Amniotic epithelial cell (primary cell): ENCODE measurements at places on chromosomes 2 and 18.

GRCh38 chr18:73879328-73879727 is 268.3 kb downstream of the FBXO15 start:
- peak; percentile 5 for DNase-seq

DNA sequence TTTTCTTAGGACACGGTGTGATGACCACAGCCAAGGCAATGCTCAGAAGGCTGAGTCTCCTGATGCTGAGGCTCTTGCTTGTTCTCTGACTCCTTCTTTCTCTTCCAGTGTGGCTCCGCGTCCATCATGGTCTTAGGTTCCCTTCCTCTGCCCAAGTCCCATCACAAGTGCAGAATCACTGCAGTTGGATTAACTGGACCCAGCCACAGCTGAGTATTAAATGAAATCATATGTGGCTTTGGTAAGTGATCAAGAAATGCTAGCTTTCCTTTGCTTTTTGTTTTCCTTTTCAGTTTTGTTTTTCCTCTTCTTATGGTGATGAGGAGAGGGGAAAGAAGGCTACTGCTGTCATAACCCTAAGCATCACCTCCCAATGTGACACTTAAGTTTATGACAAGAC is 375.8 kb downstream of the INSIG2 start:
- DNase-seq, result no peak

- DNase-seq, result no peak
Measured at GRCh38 chr18:8279781-8280330, 329.4 kb upstream of the RAB12 start.

DNA sequence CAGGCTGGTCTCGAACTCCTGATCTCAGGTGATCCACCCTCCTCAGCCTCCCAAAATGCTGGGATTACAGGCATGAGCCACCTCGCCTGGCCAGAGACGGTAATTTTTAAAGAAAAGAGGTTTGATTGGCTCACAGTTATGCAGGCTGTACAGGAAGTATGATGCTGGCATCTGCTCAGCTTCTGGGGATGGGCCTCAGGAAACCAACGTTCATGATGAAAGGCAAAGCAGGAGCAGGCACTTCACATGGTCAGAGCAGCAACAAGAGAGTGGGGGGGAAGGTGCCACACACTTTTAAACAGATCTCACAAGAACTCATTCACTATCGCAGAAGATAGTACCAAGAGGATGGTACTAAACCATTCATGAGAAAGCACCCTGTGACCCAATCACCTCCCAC is 38.0 kb upstream of the GPD2 start:
- no peak for DNase-seq

DNA sequence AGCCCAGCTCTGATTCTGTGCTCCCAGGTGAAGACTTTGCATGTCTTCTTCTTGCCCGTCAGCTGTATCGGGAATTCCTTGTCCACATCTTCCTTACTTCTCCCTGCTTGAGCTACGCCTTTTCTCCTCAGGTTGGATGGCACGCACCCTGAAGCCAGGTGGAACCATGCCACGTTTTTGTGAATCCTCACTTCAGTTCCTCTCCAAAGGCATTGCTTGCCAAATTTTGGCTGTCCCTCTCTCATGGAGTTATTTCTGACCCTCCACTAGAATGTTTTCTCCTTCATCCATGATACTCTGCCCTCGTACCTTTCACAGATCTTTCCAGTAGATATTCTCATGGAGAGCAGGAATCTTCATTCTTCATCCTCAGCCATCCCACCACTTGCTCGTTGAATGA is 20.2 kb downstream of the ZCCHC2 start:
- no peak for DNase-seq

GRCh38 chr2:129868151-129868550 is 111.3 kb upstream of the RAB6C start:
- DNase-seq, result no peak

DNA sequence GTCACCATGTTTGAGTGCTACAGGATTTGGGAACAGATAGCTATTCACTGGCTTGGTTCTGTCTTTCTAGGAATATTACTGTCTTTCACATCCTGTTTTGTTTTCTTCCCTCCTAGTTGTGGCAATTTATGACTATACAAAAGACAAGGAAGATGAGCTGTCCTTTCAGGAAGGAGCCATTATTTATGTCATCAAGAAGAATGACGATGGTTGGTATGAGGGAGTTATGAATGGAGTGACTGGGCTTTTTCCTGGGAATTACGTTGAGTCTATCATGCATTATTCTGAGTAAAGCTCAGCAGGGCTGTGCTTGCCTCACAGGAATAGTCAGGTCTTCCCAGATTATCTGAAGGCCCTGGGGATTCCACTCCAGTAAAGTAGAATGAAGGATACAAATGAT is 98.9 kb downstream of the ABI2 start:
- DNase-seq, result peak; percentile 84

DNA sequence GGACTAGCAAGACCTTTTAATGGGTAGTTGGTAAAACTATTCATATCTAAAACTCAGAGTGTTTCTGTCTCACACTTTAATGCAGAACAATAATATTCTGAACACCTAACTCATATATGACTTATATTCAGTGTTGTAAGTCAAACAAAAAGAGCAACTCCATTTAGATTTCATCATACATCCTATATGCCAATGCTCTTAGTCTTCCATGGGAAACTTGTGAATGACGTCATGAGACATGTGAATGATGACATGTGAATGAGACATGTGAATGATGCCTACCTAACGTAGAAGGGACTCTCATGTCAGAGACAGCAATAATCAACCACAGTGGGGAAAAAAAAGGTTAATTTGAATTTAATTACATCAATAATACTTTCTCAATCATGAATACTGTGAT is 28.0 kb downstream of the ZNF519 start:
- no peak for DNase-seq

DNA sequence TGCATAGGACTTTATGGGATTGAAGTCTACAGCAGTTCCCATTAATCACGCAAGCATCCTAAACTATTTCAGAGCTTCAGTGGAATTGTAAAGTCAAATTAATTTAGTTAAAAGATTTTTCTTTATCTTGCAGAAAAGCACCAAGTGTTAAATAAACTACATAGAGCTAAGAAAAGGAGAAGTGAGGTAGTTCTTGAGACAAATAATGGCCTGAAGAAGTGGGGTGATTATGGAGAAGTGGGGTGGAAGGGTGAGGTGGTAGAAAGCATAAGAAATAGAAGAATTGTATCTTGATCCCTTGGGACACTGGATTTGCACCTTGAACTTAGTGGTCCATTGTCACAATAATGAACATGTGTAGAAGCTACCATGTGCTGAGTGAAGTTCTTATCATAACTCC is 121.7 kb upstream of the LINC00305 start:
- no peak for DNase-seq

DNA sequence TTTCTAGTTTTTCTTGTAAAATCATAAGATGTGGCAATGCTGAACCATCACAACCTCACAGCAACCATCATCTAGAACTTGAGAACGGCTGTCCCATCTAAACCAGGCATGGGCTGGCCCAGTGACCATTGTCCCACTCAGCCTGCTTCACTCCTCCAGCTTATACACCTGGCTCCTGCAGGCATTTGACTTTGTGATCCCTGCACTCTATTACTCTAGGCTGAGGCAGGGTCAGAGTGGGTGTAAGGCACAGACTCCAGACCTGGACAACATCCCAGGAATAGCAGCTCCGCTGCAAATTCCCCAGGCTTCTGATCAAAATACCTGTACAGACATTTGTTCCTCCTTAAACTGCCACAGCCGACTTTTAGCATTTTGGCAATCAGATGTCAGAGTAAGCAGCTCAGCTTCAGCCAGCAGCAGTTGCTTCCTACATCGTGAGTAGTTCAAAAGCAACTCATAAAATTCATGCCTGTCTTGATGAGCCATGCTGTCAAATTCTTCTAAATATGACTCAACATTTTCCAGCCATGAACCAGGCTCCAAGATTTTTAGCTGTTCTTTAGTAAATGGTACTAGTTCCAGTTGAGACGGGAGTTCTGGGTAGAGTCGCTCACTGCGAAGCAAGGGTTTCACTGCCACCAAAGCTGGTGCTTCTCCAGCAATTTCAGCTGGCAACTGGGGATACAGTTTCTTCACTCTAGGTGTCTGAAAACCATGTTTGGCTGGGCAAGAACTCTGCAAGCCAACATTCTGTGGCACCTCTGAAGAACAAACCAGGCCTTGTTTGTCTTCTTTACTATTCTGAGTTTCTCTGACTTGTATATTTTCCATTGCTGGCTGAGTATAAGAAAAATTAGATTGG is 12.8 kb downstream of the EPG5 start:
- DNase-seq, result peak; percentile 91

- peak; percentile 32 for DNase-seq
Measured at GRCh38 chr2:9983401-9984216, 32.1 kb downstream of the GRHL1 start.

DNA sequence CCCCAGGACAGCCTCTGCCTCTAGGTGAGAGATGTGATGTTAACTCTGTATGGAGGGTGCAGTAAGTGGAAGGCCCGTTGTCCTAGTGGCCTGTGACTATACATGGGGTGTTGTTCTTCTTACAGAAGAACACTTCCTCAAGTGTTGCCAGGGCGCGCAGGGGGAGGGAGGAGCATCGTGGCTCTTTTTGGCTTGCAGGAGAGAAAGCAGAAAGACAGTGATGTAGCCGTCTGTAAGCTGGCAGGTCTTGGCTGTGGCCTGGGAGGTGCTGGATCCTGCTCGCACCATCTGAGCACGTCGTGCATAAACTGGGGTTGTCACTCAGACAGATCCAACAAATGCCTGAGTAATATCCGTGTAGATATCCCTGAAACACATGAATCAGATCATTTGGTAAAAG is 44.3 kb downstream of the ZNF236 start:
- DNase-seq, result no peak

DNA sequence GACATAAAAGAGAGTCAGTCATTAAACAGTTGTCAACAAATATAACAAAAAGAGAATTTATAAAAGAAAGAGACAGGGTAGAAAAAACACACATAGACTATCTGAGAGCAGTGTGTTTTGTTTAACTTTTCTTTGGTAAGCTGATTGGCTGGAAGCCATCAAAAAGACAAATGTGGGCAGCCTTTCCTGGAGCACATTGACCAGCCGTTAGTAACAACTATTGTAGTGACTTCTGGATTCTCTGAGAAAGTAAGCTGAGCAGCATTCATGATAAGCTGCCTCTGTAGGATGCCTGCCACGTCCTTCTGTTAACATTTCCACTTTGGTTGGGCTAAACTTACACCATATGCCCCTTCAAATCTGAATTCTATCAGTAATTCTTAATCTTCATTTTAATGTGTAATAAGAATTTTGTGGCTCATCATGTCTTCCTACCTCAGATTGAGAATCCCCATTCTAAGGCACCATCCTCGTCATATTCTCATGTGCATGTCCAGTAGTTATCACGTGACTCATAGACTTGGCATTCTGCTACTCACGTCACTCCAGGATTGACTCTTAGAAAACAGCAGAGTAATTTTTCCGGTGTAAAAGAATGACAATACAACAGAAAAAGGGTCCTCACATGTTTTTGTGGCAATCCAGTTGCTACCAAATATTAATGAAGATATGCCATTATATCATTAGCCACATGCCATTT is 43.4 kb upstream of the DNAJC10 start:
- DNase-seq, result peak; percentile 81

DNA sequence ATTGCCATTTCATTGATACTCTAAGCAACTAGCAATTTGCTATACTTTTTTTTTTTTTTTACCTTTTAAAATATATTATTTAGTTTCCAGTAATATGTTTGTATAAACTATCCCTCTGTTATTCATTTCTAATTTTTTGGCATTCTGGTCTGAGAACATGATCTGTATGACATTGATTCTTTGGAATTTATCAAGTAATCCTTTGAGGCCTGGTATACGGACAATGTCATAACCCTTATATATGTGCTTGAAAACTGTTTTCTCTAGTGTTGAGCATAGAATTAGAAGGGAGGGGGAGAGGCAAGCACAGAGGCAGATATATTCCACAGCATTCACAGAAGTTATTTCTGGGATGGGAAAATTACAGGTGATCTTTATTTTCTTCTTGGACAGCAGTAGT is 48.2 kb upstream of the POLE4 start:
- no peak for DNase-seq

GRCh38 chr18:21997207-21998143 is 171.9 kb upstream of the GATA6 start:
- peak; percentile 66 for DNase-seq

GRCh38 chr18:21745231-21745630 is 4.6 kb downstream of the MIB1 start:
- DNase-seq, result no peak

DNA sequence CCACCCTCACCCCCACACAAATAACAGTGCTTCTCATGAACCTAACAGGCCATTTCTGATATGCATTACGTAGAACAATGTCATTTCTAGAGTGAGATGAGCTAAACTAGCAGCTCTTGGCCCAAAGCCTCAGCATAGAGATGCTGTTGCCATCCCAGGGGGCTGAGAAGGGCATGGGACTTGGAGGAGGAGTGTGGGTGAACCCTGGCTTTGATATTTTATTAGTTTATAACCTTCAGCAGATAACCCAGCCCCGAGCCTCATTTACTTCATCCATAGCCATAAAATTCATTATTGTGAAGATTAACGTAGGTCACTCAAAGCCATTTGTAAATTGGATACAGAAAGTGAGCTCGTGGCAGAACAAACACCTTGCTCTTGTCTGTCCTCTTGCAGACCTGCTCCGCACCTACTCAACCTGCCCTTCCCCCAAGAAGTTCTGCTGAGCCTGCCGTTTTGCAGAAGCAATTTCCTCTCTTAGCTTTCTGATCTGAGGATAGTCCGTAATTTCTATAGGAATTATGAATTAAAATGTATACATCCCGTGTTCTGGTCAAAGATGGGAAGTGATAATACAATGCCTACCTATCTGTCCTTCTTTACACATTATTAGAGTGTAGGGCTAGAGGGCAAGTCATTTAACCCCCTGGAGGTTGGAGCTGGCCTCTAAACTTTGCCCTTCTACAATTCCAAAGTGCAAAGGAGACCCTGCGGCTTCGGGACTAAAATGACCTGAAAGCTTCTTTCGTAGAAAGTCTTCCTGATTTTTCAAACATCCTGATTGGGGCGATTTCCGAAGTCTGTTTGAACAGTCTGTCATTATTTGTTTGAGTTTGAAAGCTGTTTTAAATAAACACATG is 187.4 kb downstream of the BCL2 start:
- no peak for DNase-seq

DNA sequence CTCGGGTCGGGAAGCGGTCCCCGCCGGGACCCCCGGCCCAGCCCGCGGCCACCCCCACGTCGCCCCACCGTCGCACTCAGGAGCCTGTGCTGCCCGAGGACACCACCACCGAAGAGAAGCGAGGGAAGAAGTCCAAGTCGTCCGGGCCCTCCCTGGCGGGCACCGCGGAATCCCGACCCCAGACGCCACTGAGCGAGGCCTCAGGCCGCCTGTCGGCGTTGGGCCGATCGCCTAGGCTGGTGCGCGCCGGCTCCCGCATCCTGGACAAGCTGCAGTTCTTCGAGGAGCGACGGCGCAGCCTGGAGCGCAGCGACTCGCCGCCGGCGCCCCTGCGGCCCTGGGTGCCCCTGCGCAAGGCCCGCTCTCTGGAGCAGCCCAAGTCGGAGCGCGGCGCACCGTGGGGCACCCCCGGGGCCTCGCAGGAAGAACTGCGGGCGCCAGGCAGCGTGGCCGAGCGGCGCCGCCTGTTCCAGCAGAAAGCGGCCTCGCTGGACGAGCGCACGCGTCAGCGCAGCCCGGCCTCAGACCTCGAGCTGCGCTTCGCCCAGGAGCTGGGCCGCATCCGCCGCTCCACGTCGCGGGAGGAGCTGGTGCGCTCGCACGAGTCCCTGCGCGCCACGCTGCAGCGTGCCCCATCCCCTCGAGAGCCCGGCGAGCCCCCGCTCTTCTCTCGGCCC is 13.6 kb downstream of the SPEG start:
- DNase-seq, result no peak

- DNase-seq, result no peak
Measured at GRCh38 chr18:36355511-36355910, 58.0 kb downstream of the FHOD3 start.
